ENCODE measurements at places on chromosomes 6 and 20. TPM values are rescaled to one million over a fixed set of nuclear protein-coding genes. Genes with fewer than 3 reads are reported as not detected.

JPH2 gene
- total RNA-seq, result 0.83 TPM

SLC17A9 gene
- 1.4 TPM for total RNA-seq

MED23 gene
- total RNA-seq, result 38.3 TPM

PTK7 gene
- 44.4 TPM for total RNA-seq

HLA-DRA gene
- not detected for total RNA-seq

HLA-DOA gene
- not detected for total RNA-seq

HS3ST5 gene
- total RNA-seq, result not detected

EGFL8 gene
- 0.18 TPM for total RNA-seq

PPP1R16B gene
- not detected for total RNA-seq
